Activated CD8-positive, alpha-beta memory T cell treated with anti-CD3 and anti-CD28 coated beads for 48 hours (primary cell): ENCODE measurements at places on chromosomes 5 and 9.

- DNase-seq = no peak
These were observed 60.9 kb downstream of the CXXC5 start for GRCh38 chr5:139708877-139709581.

- DNase-seq = no peak
These were observed 14.6 kb downstream of the PLEKHG4B start for GRCh38 chr5:106587-106986.

DNA sequence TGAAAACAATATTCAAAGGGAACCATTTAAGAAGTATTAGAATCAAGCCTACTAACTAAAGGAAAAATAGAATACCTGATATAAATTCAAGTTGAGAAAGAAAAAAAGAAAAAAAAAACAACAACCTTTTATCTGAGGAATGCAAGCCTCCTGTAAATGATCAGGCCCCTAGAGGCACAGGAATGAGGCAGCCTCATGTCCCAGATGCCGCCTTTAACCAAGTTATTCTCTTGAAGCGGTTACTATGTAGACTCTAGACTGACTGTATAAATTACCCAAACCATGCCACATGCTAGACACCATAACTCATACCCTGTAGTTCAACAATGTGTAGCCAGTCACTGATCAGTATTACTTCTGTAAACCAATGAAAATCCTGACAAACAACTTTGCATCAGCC, 929.6 kb downstream of the TAF11L14 start:
- no peak for DNase-seq

DNA sequence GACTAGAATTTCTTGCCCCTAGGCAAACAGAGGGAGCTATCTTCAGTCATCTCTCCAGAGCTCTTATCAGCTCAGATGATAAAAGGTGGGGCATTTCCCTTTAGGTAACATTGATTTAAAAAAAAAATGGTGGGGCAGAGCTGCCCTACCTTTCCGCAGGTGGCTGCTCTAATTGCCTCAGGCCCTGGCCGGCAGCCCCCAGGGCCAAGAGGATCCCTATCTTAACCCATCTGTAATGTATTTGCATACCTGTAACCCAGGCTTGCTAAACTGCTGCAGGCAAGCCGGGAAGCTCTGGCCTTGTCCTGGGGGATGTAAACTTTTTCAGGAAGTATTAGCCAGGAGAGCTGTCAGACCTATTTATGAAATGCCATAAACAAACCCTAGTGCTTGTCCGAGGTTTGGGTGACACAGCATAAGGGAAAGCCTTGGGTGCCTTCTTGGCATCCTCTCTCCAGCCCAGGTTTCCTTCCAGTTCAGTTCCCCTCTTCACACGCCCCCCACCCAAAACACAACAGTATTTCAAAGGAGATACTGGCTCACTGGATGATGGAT, 20.9 kb upstream of the ZSWIM6 start:
- no peak for DNase-seq

GRCh38 chr9:70574151-70574837, 159.8 kb upstream of the KLF9 start:
- DNase-seq = no peak

DNA sequence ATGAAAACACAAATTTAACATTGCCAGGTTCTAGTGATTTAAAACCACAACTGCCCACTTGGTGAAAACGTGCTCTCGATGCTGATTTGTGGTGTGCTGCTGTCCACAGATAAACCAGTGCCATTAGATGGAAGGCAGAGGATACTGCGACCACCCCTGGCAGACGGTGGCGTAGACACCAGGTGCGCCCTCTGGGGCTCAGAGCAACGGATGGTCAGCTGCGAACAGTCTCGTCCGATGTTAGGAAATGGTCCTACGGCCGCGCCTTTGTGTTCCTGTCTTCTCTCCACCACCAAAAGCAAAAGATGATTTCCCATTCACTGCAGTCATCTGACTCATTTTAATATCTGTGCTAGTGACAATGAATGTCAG, 43.2 kb downstream of the UBE2QL1 start:
- no peak for DNase-seq

GRCh38 chr5:163658702-163659567, 153.5 kb downstream of the MAT2B start:
- DNase-seq = no peak

- DNase-seq = no peak
These were observed 115.8 kb downstream of the EMB start for GRCh38 chr5:50325237-50325832.
